Fibroblast of upper back skin (primary cell): ENCODE measurements at places on chromosomes 13 and 19.

DNA sequence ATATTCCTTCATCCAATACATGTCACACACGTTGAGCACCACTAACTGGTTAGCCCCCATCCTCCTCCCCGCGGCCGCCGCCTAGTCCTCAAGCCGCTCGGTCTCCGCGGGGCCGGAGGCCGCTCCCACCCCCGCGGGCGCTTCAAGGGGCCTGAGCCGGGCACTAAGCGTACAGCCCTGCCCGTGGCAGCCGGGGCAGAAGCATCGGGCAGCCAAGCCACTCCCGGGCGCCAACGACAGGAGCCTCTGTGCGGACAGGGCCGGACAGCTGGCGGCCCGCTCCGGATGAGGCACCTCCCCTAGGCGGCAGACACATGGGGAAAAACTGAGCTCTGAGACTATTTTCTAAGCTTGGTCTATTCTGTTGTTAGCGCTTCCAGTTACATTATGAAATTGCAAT is 2.8 kb upstream of the ZNF543 start:
- DNase-seq, result no peak

DNA sequence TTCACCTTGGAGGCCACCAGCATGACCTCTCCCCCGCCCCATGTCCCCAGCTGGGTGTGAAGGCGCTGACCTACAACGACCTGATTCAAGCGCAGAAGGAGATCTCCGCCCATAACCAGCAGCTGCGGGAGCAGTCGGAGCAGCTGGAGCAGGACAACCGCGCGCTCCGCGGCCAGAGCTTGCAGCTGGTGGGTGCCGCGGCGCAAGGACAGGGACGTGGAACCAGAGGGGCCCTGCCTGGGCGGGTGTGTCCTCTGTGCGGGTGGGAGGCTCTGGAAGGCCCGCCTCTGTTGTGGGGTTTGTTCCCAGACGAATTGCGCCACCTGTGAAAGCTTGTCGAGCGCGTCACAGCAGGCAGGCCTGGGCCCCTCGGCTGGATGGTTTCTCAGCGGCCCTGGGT is 22.3 kb downstream of the PLEKHJ1 start:
- no peak for DNase-seq

DNA sequence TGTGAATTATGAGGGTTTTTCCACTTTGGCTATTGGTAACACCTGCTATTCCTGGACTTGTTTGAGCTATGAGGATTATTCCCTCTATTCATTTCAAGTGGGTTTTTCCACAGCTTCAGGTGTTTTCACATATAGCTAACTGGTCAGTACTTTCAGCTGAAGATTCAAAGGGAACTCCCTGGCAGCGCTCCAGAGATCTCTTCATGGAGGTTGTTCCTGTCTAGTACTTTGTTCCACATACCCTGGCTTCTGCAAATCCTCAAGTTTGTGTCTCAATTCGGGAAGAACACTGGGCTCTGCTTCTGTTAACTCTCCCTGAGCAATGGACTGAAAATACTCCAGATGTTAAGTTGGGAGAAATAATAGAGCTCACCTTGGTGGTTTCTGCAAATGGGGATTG is 5.6 kb upstream of the ZNF607 start:
- DNase-seq, result no peak

GRCh38 chr13:43054803-43055802 is 31.7 kb downstream of the DNAJC15 start:
- DNase-seq, result peak; percentile 96

DNA sequence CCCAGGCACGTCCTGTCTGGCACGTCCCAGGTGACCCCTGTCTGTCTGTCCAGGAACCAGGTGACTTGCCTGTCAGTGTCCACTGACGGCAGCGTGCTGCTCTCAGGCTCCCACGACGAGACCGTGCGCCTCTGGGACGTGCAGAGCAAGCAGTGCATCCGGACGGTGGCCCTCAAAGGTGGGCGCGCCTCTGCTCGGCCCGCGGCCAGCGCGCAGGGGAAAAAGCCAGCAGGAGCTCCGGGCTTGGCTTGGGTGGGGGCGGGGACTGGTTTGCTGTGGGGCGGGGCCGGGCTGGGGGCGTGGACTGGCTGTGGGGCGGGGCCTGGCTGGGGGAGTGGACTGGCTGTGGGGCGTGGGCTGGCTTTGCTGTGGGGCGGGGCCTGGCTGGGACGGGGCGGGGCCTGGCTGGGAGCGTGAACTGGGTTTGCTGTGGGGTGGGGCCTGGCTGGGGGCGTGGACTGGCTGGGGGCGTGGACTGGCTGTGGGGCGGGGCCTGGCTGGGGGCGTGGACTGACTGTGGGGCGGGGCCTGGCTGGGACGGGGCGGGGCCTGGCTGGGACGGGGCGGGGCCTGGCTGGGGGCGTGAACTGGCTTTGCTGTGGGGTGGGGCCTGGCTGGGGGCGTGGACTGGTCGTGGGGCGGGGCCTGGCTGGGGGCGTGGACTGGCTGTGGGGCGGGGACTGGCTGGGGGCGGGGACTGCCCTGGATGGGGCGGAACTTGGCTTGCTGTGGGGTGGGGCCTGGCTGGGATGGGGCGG is 7.2 kb downstream of the WDR18 start:
- DNase-seq, result peak; percentile 31

DNA sequence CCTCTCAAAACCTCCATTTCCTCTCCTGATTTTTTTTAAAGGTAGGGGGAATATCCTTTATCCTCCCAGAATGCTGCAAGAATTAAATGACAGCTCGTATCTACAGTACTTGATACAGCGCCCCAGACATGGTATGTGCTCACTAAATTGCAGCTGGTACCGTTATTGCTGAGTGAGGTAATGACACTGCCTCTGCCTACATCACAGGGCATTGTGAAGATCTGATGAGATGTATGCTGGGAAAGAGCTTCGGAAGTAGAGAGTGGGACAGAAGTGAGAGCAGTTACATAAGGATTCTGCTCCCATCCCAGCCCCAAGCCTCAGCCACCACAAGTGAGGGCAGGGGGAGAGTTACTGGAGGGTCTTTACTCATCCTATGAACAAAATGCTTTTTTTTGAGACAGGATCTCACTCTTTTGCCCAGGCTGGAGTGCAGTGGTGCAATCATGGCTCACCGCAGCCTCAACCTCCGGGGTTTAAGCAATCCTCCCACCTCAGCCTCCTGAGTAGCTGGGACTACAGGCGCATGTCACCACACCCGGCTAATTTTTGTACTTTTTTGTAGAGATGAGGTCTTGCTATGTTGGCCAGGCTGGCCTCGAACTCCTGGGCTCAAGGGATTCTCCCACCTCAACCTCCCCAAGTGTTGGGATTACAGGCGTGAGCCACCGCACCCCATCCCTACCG is 1.7 kb upstream of the FKRP start:
- no peak for DNase-seq

DNA sequence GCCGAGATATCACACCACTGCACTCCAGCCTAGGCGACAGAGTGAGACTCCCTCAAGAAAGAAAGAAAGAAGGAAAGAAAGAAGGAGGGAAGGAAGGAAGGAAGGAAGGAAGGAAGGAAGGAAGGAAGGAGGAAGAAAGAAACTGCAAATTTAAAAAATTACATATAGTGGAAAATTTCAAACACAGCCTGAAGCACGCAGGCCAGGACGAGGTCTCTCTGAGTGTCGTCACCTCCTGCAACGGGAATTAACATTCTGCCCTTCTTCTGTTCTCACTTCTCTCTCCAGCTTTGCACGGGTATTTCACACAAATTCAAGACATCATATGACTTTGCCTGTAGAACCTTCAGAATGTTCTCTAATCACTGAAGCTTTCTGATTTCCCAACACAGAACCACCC is 108.2 kb downstream of the GNG7 start:
- no peak for DNase-seq

DNA sequence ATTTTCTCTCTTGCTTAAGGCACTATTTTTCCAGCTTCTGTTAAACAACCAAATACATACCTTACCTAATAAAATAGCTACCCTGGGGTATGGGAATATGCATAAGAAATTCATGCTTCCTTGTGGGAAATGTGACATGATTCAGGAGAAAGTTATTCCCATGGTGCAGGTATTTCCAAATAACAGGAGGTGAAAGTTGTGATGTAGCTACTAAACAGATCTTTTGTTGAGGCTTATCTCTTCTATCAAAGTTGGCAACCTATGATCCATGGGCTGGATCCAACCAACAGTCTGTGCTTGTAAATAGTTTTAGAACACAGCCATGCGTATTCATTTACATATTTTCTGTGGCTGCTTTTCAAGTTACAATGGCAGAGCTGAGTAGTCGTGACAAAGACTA is 177.8 kb upstream of the NBEA start:
- DNase-seq, result no peak
